ENCODE measurements at places on chromosomes 1 and 21. TPM values are rescaled to one million over a fixed set of nuclear protein-coding genes. Genes with fewer than 3 reads are reported as not detected.

DNA sequence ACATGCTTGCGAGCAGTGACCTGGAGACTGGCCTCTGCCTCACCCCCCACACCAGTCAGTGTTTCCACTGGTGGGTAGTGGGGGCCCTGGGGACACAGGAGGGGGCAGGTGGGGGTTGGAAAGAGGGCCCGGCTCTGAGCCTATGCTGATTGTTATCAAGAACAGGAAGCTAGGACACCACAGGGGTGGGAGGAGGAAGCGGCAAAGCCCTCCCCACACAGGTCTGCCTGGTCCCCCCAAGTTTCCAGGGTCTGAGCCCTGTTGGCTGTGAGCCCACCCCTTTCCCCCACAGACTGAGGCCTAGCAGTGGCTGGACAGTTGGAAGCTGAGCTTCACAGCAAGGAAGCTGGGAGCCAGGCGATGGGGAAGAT is 1.6 kb upstream of the PTPN7 start:
- DNase-seq: no peak

GRCh38 chr1:200890027-200890426 is 4.7 kb upstream of the INAVA start:
- no peak for DNase-seq

- peak; percentile 78 for DNase-seq
These were observed 143.2 kb downstream of the KCTD3 start for GRCh38 chr1:215710036-215710898.

NGF gene
- total RNA-seq: not detected

LINGO4 gene
- not detected for total RNA-seq

All from SK-MEL-5 (cell line).